ENCODE measurements at places on chromosomes 11 and 22.

- no peaks in the 10 kb centered on the region for H3K27me3 ChIP-seq
- H3K36me3 ChIP-seq: no peaks in the 10 kb centered on the region
- H3K4me1 ChIP-seq: no peaks in the 10 kb centered on the region
- DNase-seq: no peak
- H3K4me3 ChIP-seq: no peak overlapping the region
These were observed 727.4 kb downstream of the BRD1 start for GRCh38 chr22:49100316-49100715.

DNA sequence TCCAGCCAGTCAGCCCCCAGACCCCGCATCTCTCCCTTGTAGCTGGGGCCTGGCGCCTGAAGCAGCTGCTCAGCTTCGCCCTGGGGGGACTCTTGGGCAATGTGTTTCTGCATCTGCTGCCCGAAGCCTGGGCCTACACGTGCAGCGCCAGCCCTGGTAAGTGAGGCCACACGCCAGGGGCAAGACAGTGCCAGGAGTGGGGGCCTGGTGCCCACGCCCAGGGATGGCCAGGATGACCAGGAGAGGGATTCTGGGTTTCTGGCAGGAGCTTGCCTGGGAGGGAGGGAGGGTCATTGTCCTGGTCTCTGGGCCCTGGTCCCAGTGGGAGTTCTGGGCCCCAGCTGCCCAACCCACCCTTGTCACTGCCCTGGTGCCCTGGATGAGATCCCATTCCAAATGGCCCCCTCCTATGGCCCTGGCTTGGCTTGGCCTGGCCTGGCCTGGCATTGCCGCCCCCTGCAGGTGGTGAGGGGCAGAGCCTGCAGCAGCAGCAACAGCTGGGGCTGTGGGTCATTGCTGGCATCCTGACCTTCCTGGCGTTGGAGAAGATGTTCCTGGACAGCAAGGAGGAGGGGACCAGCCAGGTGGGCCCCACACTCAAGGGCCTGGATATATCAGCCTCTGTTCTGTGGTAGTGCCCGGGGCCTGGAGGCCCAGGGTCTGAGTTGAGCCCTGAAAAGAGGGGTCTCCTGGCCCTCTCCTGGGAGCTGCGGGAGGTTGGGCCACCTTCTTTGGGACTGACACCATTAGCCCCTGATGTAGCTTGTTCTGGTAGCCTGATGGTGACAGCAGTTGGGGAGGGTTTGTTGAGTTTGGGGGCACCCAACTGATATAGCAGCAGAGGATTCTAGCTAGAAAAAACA is 3.7 kb downstream of the SLC39A13 start:
- H3K36me3 ChIP-seq: peaks cover 8% of the 10 kb centered on the region
- peaks cover 22% of the 10 kb centered on the region for H3K4me1 ChIP-seq
- no peak overlapping the region for H3K4me3 ChIP-seq
- peak; percentile 46 for DNase-seq
- H3K27ac ChIP-seq: no peak overlapping the region
- H3K27me3 ChIP-seq: no peaks in the 10 kb centered on the region

DNA sequence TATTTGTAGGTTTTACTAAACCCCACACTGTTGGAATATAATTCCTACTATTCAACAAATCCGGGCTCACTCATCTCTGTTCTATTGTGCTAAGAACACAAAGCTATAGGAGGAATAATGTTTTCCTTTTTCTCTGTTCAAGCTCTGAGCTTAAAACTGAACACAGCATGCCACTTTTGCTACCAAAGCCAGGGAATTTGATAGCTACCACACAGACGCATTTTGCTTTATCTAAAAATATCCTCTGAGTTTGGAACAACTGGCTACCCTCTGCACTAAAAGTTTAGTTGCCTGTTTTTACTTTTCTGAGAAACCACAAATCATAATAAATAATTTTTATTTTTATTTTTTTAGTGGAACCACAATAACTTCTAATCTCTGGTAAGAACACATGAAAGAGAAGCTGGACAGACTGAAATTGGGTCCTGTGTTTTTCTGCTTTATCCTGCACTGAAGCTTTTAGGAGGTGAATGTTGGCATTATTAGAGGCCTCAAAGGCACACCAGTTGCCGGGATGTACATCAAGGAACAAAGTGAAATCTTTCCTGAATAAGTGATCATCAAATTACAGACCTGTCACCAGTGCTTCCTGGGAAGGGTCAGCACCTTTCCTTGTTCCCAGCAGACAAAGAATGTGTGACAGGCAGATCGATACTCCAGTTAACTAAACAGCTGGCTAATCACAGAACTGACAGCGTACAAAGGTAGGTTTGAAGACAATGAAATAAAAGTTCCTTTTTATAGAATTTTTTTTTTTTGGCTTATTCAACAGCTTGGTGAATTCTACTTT is 523.2 kb upstream of the TENM4 start:
- H3K36me3 ChIP-seq: no peaks in the 10 kb centered on the region
- H3K27ac ChIP-seq: no peak overlapping the region
- H3K4me3 ChIP-seq: no peak overlapping the region
- no peaks in the 10 kb centered on the region for H3K4me1 ChIP-seq
- no peaks in the 10 kb centered on the region for H3K27me3 ChIP-seq

DNA sequence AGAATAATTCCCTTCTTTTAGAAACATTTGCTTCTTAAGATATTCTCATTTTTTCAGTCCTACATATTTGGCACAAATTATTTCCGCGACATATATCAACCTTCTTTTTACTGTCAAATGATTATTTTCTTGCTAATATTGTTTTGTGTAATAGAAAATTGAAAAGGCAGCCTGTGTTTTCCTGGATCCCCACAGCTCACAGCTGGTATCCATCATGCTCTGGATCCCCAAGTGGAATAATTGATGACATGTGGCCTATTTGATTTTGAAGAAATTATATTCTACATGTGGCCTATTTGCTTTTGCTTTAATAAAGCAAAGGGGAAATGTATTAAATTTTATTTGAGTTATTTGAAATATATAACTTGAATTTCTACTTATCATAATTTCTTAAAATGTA is 199.4 kb upstream of the LUZP2 start:
- H3K27me3 ChIP-seq: no peaks in the 10 kb centered on the region
- no peak overlapping the region for H3K4me3 ChIP-seq
- DNase-seq: no peak
- H3K36me3 ChIP-seq: no peaks in the 10 kb centered on the region
- H3K4me1 ChIP-seq: no peaks in the 10 kb centered on the region

- no peaks in the 10 kb centered on the region for H3K27me3 ChIP-seq
- DNase-seq: no peak
- no peak overlapping the region for H3K27ac ChIP-seq
- no peaks in the 10 kb centered on the region for H3K36me3 ChIP-seq
These were observed 11.1 kb downstream of the IGF2 start for GRCh38 chr11:2128130-2128510.

DNA sequence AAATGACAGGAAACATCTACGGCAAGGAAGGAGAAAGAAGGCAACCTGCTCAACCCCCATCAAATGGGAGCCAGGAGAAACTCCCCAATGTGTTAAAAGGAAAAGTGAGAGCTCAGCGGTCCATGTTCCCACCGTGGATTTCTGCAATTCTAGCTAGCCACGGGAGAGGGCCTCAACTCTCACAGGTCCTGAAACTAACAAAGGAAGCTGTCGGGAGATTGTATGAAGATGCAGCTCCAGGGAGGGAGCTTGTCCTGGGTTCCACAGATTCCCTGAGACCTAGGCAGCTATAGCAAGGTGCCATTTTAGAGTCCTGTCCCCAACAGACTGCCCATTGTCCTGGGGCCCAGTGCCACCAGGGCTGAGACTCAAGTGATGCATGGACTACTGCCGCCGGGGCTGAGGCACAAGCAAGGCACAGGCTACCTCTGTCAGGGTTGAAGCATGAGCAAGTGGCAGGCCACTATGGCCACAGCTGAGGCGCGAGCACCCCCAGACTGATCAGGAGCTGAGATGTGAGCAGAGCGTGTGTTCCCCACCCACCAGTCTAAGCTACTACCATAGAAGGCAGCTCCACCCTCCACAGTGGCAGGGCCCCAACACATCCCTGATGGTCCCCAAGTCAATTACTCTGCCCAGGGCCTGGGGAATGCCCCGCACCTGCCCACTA is 31.3 kb downstream of the RSF1 start:
- H3K4me3 ChIP-seq: no peak overlapping the region
- H3K36me3 ChIP-seq: no peaks in the 10 kb centered on the region
- H3K27ac ChIP-seq: no peak overlapping the region
- DNase-seq: no peak
- H3K27me3 ChIP-seq: no peaks in the 10 kb centered on the region

GRCh38 chr11:73189315-73189714 is 28.8 kb upstream of the P2RY2 start:
- H3K27ac ChIP-seq: no peak overlapping the region
- H3K27me3 ChIP-seq: no peaks in the 10 kb centered on the region
- H3K4me3 ChIP-seq: no peak overlapping the region
- H3K4me1 ChIP-seq: no peaks in the 10 kb centered on the region
- no peaks in the 10 kb centered on the region for H3K36me3 ChIP-seq
- no peak for DNase-seq

GRCh38 chr11:134749040-134749839 is 337.2 kb upstream of the B3GAT1 start:
- no peak for DNase-seq
- no peaks in the 10 kb centered on the region for H3K27me3 ChIP-seq
- no peak overlapping the region for H3K27ac ChIP-seq
- H3K4me3 ChIP-seq: no peak overlapping the region
- no peaks in the 10 kb centered on the region for H3K4me1 ChIP-seq

- H3K36me3 ChIP-seq: no peaks in the 10 kb centered on the region
- no peaks in the 10 kb centered on the region for H3K4me1 ChIP-seq
- H3K27ac ChIP-seq: no peak overlapping the region
- no peak overlapping the region for H3K4me3 ChIP-seq
- H3K27me3 ChIP-seq: no peaks in the 10 kb centered on the region
These were observed 140.0 kb downstream of the CACNA1I start for GRCh38 chr22:39710380-39711150.

- no peaks in the 10 kb centered on the region for H3K27me3 ChIP-seq
- no peak overlapping the region for H3K27ac ChIP-seq
- no peaks in the 10 kb centered on the region for H3K36me3 ChIP-seq
- H3K4me1 ChIP-seq: peaks cover 29% of the 10 kb centered on the region
- no peak for DNase-seq
These were observed 41.8 kb downstream of the TXN2 start for GRCh38 chr22:36439481-36440271.

Measured in CD4-positive, alpha-beta memory T cell (primary cell).